Activated naive CD8-positive, alpha-beta T cell treated with anti-CD3 and anti-CD28 coated beads for 36 hours (primary cell): ENCODE measurements at places on chromosomes 7 and 10. TPM values are rescaled to one million over a fixed set of nuclear protein-coding genes. Genes with fewer than 3 reads are reported as not detected.

DNA sequence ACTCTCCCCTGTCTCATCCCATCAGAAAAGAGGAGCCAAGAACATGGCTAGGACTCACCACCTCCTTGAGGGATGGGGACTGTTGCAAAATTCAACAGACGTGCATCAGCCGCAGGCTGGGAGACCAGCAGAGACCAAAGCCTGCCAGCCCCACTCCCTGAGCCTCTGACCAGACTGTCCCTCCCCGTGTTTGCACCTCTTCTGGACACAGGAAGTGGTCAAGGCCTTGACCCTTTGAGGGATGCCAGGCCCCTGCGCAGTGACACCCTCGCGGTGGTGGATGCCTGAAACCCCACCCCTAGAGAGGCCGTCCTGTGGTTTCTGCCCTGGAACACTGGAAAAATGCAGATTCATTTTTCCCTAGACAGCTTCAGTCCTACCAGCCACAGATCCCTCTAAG is 128.4 kb upstream of the TCF7L2 start:
- no peak for DNase-seq

DNA sequence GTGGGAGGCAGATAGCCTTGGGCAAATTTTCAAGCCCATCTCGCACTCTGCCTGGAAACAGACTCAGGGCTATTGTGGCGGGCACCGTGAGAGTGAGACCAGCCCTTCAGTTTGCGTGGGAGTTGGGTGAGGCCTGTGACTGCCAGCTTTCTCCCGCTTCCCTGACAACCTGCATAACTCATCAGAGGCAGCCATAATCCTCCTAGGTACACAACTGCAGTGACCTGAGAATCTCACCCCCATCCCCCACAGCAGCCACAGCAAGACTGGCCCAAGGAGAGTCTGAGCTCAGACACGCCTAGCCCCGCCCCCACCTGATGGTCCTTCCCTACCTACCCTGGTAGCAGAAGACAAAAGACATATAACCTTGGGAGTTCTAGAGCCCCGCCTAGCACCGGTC is 275.4 kb downstream of the GRID1 start:
- no peak for DNase-seq

DNA sequence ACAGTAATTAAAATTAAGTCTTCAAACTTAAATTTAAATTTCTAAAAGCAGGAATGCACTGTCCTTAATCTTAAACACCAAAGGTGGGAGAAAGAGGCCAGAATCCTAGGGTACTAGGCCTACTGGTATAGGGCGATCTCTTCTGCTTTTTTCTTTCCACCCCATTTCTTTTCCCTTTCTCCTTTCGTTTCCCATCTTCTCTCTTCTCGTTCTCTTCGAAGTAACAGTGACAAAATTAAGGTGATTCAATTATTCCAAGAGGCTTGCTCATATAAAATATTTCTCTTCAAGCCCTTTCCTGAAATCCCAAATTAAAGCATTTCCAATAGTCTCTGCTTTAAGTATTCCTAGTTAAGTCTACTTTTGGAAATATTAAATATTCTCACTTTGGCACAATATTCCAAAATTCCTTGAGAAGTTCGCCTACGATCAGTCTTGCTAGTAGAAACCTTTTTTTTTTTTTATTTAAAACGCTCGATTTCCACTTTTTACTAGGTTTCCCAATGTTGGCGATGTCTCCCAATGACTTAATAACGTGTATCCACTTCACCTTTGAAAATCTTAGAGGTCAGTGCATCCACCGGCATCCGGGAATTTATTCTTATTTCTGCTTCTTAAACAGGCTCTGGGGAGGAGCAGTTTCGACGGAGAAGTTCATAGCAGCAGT is 765 bp upstream of the LCOR start:
- no peak for DNase-seq

DNA sequence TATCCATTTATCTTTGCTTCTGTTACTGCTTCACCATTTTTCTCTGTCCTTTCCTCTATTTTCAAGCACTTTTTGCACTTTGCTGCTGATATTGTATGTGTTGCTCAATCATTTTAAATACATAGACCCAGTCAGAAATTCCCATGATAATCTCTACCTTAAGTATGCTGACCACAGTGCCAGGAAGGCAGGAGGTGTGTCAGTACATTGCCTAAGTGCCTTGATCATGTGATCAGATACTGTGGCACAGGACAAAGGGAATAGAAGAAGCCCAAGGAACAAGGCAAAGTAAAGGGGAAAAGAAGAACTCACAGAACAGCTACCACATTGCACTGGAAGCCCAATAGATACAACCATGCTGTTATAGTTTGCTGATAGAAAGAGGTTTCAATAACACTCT is 53.7 kb upstream of the CD36 start:
- no peak for DNase-seq

COL28A1 gene
- 0.04 TPM for total RNA-seq

- DNase-seq = no peak
These were observed 67.2 kb upstream of the FAM204A start for GRCh38 chr10:118409295-118409694.

TWIST1 gene
- not detected for total RNA-seq

DNA sequence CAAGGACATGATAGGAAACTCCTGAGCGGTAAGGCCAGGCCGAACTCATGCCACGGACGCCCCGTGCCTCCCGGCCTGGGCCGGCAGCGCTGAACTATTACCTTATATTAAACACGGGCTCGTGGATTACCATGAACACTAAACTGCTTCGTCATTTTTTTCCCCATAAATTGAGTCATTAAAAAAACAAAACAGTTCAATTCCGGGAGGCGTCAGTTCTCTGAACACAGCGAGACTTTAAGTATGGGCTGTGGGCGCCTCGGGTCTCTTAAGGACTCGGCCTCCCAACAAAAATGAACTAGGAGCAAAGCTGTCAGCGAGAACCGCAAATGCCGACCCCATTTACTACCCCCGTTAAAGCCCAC is 519 bp downstream of the PITRM1 start:
- DNase-seq = no peak

GRCh38 chr7:128885370-128886187 is 22.9 kb downstream of the ATP6V1F start:
- DNase-seq = no peak
